Fibroblast of skin of left biceps (primary cell): ENCODE measurements at places on chromosomes 12 and 14.

DNA sequence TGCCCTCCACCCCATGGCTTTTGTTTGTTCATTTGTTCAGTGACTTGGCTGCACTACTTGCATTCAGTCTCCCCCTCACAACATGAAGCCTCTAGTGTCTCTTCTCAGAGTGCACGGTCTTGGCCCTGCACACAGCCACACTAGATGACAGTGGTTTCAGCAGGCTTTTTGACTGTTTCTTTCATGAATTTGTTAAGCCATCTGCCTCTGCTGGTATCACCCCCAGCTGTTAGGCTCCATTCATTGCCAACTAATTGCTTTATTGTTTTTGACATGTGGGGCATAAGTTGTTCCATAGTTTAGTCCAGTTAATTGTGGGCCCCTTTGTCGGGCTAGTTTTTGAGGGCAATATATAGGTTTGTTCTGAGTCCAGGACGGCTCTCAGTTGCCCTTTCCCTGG lies 18.8 kb downstream of the OS9 start:
- DNase-seq, result no peak

- DNase-seq, result no peak
Measured at GRCh38 chr14:95078867-95079266, 78.5 kb downstream of the DICER1 start.

GRCh38 chr12:6528539-6529235 lies 5.6 kb upstream of the GAPDH start:
- no peak for DNase-seq

DNA sequence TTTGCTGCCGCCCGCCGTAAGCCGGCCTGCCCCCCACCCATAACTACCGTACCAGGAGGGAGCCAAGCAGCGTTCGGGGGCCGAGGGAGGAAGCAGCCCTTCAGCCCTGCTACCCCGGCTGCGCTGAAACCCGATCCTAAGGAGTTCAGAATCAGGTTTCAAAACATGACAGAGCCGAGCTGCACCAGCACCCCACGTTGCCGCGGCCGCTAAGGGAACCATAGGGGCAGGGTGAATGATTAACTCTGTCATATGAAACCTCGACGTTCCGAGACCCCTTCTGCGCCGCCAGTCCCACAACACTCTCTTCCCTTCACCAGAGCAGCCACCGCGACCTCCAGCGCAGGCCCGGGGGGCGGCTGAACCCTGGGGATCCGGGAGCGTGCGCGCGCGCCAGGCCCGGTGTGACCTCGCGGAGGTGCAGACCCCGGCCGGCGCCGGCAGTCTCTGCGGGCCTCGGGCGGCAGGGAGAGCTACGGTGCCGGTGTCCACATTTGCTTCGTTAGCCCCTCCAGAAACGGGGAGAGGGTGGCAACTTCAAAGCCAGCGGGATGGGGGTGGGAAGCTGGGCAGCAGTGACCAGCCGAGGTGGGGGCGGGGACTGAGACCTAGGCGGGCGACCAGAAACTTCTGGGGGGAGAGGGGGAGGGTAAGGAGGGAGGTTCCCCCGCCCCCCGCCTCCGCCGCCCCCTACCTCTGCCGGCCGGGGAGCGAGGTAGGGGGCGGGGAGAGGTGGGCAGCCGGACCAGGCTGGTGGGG lies 1.6 kb downstream of the SIX4 start:
- no peak for DNase-seq

DNA sequence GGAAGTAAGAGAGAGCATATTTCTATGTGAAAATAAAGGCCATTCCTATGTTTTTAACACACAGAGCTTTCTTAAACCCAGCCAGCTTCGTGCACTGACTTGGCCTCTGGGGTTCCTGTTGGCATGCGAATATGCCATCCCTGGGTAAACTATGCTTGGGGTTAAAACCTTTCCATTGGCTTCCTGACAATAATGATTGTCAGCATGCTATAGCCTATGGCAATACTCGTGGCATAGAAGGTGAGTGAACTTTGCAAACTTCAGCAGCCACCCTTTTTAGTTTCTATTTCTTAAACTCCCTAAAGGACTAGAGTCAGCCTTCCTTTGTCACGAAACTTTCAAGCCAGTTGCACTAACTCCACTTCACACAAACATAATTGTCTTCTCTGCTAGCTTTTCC lies 148.4 kb upstream of the RGS6 start:
- no peak for DNase-seq

DNA sequence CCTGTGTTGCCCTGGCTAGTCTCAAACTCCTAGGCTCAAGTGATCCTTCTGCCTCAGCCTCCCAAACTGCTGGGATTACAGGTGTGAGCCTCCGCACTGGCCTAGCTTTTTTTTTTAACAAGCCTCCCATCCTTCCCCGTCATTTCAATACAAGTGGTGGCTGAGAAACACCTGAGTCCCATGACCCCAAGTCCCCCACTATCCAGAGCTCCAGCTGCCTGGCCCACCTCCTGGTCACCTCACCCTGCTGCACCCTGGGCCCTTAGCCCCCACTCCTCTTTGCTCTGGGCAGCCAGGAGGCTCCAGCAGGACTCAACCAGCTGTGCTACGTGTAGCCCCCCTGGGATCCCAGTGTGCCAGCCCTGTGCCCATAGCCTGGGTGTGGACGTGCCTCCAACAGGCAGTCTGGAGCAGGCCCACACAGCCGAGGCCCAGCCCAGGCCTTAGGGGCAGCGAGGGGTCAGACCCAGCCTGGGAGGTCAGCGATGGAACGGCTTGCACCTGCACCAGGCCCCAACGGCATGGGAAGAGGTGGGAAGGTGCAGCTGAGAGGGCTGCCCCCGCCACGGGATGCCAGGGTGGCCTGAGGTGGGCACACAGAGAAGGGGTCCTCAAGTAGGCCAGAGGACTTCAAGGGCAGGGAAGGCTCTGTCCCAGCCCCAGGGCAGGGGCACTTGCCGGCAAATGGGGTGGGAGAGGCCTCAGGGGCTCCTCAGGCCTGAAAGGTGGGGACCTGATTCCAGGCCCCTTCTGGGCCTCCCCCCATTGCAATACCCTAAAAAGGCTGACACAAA lies 6.5 kb downstream of the AHNAK2 start:
- no peak for DNase-seq

- no peak for DNase-seq
Measured at GRCh38 chr12:120821878-120822277, 82.3 kb downstream of the SPPL3 start.
